Stimulated activated CD8-positive, alpha-beta memory T cell treated with anti-CD3 and anti-CD28 coated beads, Interleukin-4, amount 100 ng/mL, for 1 hour (primary cell): ENCODE measurements at places on chromosomes 16 and 17.

DNA sequence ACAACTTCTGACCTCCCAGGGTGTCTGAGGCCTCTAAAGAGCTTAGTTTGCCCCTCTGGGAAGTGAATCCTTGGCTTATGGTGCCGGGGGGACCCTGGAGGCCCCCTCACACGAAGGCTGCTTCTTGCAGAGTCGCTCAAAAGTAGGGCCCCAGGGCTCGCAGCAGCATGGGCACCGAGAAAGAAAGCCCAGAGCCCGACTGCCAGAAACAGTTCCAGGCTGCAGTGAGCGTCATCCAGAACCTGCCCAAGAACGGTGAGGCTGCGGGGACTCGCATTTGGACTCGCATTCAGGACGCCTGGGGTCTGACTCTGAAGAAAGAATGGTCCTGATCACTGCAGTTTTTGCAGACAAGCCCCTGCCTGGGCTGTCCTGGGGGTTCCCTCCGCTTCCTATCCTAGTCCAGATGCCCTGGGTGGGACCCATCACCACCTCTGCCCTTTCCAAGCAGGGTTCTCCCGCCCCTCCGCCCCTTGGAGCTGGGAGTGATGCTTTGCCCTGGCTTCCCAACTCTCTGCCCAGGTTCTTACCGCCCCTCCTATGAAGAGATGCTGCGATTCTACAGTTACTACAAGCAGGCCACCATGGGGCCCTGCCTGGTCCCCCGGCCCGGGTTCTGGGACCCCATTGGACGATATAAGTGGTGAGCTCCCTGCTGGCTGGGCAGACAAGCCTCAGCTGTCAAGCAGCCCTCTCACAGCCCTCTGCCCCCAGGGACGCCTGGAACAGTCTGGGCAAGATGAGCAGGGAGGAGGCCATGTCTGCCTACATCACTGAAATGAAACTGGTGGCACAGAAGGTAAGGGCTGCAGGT is 698 bp downstream of the ACBD4 start:
- no peak for DNase-seq

- DNase-seq: no peak
Measured at GRCh38 chr16:76335180-76335974, 58.2 kb downstream of the CNTNAP4 start.

GRCh38 chr17:60161598-60162330 is 12.0 kb downstream of the CA4 start:
- DNase-seq: no peak

- DNase-seq: no peak
Measured at GRCh38 chr16:704047-704446, 1.6 kb downstream of the FBXL16 start.

GRCh38 chr17:43818966-43819365 is 14.0 kb downstream of the MPP3 start:
- no peak for DNase-seq

DNA sequence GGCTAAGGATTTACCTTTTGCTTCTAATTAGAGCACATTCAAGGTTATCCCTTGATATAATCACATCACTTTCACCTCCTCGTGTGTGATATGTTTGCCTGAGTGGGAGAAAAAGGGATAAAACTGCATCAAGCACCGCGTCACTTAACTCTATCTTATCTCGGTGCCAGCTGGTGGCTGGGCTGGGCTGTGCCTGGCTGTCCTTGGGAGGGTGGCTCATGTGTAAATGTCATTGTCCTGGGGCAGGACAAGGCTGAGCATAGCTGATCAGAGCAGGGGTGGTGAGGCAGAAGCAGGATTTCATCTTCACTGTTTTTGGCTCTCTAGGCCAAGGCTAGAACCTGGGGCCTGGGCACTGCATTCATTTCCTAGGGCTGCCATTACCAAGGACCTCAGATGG is 105.3 kb downstream of the RAP1GAP2 start:
- no peak for DNase-seq

DNA sequence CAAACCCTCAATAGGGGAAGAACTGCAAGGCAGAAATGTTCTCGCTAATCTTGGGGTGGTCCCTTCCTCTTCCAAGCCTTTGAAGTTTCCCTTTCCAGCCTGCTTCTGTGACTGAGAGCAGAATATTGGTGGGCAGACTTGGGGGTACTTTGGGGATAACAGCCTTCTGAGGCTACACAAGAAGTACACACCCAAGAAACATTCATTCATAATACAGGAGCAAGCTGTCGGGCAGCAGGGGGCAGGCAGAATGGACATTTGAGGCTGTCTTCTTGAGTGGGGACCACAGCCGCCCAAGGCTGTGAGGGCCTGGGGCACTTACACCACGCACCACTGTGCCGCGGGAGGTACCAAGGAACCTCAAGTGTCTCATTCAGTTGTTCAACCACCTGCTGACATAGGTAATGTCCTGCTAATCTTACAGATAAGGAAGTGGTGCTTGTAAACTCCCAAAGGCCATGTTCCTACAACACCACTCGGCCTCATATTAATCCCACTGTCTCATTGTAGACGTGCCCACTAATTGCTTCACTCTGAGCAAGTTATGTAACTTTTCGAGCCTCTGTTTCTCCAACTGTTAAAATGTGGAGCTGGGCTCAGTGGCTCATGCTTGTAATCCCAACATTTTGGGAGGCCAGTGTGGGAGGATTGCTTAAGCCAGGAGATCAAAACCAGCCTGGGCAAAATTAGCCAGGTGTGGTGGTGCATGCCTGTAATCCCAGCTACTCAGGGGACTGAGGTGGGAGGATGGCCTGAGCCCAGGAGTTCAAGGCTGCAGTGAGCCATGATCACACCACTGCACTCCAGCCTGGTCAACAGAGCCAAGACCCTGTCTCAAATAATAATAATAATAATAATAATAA is 2.5 kb upstream of the MRPS23 start:
- no peak for DNase-seq

GRCh38 chr16:86086471-86086870 is 187.5 kb downstream of the IRF8 start:
- DNase-seq: no peak

- DNase-seq: no peak
Measured at GRCh38 chr16:88983771-88984687, 7.0 kb upstream of the CBFA2T3 start.

DNA sequence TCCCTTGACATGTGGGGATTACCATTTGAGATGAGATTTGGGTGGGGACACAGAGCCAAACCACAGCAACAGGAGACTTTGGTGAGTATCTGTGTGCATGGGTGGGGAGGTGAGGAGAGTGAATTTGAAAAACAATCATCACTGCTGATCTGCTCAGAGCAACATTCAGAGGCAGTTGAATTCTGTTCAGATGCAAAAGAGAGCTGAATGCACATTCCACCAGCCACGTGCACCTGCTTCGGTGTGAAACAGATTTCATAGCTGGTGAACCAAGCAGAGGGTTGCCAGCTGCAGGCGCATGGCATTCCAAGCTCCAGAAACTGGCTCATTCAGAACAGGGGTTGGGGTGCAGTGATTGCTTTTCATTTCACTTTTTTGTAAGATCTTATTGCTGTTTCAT is 233.1 kb upstream of the FOXF1 start:
- DNase-seq: no peak

- DNase-seq: no peak
Measured at GRCh38 chr16:572865-573650, 3.3 kb downstream of the PIGQ start.

- DNase-seq: no peak
Measured at GRCh38 chr16:85395207-85395912, 217.8 kb upstream of the GSE1 start.

DNA sequence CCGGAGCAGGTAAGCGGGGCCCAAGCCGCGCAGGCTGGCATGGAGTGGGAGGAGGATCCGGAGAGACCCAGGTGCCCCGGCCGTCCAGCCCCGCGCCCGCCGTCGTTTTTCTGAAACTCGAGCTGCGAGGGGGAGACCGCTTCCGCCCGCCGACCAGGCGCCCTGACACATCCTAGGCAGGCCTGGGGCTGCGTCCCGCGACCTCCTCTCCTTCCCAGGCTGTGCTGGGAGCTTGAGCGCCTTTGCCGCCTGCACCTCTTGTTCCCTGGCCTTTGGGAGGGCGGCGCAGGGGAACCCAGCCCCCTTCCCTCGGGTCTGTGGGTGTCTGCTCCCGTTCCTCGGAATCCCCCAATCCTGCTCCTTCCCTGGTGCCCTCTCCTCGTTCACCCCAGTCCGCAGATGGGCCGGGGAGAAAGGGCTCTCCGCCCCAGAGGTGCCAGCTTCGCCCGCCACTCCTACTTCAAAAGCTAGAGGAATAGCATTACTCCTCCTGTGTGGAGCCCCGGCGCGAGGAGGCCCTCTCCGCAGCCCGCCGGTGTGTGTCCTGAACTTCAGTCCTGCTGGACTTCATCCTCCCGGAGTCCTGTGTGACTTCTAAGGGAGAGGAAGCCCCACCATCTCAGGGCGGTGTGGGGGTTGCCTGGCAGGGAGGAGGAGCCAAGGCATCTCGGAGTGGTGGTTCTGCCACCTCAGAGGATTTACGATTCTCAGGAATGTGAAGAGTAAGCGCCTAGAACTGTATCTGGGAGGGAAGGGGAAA is 1.0 kb downstream of the NHERF1 start:
- DNase-seq: no peak
